Dorsolateral prefrontal cortex (tissue), 122 donors: ENCODE measurements at places on chromosomes 16 and 17.

DNA sequence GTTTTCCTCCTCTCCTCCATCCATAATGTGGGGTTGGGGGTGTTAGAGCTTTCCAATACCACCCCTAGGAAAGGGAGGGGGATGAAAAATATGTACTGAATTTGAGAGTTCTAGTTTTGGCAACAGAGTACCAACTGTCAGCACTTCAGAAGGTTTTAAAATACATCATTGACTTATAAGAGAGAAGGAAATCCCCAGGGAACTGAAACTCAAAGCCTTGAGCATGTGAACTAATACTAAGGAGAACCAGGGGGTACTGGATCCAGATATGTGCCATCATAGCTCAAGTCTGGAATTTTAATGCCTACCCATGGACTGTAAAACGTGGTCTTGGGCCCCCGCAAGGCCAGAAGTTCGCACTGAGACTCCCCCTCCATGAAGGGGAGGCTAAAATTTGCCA lies 15.8 kb downstream of the CACNG5 start:
- no peak for DNase-seq

GRCh38 chr17:66381701-66382362 lies 79.4 kb downstream of the PRKCA start:
- no peak for DNase-seq

- DNase-seq, result no peak
These were observed 8.3 kb downstream of the PIPOX start for GRCh38 chr17:29051194-29051593.

DNA sequence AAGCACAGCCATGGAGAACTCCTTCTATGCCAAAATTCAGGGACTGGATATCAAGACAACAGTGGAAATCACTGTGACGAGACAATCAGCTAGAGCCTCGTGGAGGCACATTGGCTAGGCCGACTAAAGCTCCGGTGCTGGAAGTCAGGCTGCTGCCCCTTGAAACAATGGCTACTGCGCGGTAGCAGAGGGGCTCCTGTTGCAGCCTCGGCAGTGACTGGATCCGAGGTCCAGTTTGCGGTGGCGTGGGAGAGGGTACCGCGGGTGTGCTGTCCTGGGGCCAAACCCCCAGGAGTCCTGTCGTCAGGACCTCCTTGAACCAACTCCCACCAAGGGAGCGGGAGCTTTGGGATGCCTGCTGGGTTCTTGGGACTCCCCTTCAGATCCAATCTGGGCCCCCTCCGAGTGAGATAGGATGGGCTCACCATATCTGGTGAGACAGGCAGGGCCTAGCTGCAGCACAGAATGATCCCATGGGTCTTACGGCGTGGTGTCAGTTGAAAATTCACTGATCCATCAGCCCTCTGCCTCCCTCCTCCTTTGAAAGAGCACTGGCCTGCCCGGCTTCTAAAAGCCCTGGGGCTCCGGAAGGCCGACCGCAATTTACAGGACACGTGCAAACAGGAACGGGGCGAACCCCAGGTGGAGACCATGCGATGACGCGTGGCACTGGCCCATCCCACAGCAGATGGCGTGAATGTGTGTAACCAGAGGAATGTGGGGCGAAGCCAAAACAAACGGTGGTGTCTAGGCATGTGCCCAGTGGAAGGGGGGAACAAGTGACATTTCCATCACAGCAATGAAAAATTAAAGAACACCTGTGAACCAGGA lies 15.8 kb upstream of the KCNJ18 start:
- DNase-seq, result peak; percentile 34

DNA sequence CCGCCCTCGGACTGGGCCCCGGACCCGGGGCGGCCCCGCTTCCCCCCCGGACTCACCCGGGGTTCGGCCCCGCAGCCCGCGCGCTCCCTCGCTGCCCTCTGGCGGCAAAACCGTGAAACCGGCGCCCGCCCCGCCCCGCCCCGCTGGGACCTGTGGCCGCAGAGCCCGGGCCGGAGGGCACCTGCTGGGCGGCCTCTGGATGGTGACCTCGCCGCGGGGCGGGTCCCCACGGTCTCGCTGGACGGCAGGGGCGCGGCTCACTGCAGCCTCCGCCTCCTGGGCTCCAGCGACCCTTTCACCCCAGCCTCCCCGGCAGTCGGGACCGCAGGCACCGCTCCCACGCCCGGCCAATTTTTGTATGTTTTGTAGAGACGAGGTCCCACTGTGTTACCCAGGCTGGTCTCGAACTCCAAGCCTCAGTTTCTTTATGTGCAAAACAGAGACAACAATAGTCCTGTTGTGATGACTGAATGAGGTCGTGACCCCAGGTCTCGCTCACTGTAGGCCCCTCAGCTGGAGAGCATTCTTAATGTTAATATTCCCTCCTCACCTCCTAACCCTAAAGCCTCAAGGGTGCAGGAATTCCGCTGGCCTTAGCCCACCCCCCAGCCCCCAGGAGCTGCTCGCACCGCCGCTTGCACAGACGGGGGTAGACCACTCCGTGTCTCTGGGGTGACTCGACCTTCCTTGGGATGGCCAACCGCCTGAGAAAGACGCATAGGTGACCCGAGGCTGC lies 33.7 kb upstream of the RPH3AL start:
- peak; percentile 71 for DNase-seq

DNA sequence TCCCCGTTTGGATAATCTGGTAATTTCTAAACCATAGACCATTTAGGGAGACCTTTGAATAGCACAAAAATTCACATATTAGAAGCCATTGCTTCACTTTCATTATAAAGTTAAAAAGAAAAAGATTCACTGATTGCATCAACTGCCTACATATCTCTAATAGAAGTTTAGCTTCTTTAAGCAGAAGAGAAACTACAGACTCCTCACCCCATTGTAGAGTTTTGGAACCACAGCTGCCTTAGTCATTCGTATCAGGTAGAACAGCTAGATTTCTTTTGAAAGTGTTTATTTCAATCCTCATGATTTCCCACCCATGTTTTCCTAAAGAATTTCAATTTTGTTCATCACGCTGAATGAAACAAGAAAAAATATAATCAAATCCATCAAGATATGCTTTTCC lies 144.8 kb downstream of the CDH8 start:
- no peak for DNase-seq

- DNase-seq, result no peak
These were observed 195.5 kb downstream of the FTO start for GRCh38 chr16:53899431-53899830.

GRCh38 chr16:83847371-83848225 lies 39.8 kb downstream of the HSBP1 start:
- no peak for DNase-seq

DNA sequence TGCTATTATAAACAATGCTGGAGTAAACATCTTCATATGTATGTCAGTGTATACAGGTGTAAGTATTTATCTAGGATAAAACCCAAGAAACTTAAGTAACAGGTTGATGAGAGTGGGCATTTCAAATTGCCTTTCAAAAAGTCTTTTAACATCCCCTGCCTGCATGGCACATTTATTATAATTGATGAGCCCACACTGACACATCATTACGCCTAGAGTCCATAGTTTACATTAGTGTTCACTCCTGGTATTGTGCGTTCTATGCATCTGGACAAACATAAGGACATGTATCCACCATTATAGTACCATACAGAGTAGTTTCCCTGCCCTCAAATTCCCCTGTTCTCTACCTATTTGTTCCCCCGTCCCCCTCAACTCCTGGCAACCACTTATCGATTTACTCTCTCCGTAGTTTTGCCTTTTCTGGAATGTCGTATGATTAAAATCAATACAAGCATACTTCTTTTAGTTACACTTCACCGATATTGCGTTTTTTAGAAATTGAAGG lies 53.7 kb downstream of the NACA2 start:
- DNase-seq, result no peak

GRCh38 chr17:50311483-50311882 lies 34.4 kb upstream of the XYLT2 start:
- DNase-seq, result no peak

DNA sequence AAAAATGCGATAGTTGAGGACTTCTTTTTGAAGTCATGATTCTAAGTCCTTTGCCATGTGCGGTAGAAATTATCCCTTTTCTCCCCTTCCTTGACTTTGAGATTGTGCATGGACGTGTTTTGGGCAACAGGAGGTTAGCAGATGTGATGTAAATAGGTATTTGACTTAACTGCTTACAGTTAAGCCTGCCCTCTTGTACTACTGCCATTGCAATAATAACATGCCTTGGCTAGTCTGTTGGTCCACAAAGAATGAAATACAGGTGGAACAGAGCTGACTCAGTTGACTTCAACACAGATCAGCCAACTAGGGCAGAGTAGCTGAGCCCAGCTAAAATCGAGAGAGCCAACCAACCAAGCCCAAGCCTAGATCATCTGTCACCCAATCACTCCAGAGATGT lies 125.5 kb downstream of the BRIP1 start:
- DNase-seq, result no peak

GRCh38 chr16:25033852-25034251 lies 18.7 kb upstream of the ARHGAP17 start:
- DNase-seq, result no peak

GRCh38 chr16:66265556-66266141 lies 100.8 kb upstream of the CDH5 start:
- peak; percentile 14 for DNase-seq

GRCh38 chr17:73031472-73031871 lies 61.0 kb downstream of the SLC39A11 start:
- DNase-seq, result no peak

GRCh38 chr17:30600060-30600829 lies 123.0 kb downstream of the GOSR1 start:
- peak; percentile 58 for DNase-seq

DNA sequence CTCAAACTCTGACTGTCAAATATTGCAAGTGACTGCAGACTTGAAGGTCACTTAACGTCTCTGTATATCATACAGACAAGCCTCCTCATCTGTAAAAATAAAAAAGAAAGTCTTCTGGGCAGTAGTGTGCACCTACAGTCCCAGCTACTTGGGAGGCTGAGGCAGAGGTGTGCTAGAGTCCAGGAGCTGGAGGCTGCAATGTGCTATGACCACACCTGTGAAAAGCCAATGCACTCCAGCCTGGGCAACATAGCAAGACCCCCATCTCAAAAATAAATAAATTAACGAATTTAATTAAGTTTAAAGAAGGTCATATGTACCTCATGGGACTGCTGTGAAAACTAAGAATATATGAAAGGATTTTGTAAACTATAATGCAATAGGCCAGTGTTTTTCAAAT lies 35.0 kb upstream of the C17orf78 start:
- DNase-seq, result no peak

DNA sequence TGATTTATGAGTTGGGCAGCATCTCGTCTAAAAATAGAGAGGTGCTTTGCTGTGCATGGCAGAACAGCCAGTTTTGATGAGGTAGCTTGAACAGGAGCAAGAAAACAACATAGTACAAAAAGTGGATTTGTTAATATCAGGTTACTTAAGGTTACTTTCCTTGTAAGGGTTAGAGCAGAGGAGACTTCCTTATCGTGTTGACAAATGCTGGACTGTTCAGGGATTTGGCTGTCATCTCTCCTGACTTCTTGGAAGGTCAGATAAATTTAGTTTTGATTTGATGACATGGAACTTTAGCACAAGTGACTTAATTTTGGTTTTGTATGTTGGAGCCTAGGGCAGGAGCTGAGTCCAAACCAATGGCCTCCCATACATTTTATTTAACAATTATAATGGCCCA lies 163.9 kb upstream of the ELAC2 start:
- DNase-seq, result no peak

DNA sequence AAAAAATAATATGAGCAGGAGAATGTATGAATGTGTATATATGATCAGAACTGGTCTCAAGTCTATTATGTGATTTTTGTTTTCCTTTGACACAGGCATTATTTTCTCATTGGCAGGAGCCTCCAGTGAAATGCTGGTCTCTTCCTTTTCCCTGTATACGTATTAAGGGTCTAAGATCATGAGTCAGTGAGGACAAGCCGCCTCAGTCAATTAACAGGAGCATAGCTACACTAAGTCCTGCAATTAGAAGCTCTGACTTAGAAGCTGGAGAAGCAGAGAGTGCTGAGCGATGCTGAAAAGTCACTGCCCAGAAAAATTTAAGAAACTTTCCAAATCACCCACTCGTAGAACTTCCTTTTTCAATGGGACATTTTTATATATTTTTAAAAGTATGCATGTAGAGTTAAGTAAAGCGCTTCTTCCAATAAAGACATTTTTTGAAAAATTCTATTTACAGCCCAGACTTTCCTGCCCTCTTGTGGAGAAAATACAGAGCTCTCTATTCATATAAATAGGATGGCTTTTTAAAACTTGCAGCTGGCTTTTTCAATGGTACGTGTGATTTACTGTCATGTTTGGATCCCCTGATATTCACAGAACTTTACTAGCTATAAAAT lies 70.2 kb upstream of the PSMD7 start:
- DNase-seq, result no peak

GRCh38 chr17:570388-570787 lies 144.3 kb downstream of the VPS53 start:
- DNase-seq, result no peak

DNA sequence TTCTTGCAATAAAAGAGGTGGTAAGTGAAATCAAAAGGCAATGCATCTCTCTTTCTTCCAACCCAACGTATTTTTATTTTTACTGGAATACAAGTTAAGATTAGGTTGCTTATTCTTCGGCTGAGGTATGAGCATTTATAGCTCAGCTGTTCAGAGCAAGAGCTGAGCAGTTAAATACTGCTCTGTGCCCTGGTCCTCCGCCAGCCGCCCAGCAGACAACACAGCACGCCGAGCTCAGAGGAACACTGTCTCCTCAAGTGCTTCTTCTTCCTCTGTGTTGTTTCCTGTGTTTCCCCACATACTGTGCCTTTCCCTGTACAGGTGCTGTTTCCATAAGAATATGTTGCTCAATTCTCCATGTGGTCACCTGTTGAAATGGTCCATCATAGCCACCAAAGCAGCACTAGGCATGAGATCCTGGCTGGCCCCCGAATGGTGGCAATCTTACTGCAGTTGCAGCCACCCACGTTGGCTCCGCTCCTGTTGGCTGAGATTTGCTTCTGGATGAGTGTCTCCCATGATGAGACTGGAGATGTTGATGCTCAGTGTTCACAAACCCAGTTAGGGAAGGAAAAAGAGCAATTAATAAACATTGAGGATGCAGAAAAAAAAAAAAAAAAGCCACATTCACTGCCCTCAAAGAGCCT lies 515.3 kb downstream of the GRIN2A start:
- DNase-seq, result no peak

GRCh38 chr16:71623597-71623996 lies 2.4 kb upstream of the MARVELD3 start:
- DNase-seq, result no peak

DNA sequence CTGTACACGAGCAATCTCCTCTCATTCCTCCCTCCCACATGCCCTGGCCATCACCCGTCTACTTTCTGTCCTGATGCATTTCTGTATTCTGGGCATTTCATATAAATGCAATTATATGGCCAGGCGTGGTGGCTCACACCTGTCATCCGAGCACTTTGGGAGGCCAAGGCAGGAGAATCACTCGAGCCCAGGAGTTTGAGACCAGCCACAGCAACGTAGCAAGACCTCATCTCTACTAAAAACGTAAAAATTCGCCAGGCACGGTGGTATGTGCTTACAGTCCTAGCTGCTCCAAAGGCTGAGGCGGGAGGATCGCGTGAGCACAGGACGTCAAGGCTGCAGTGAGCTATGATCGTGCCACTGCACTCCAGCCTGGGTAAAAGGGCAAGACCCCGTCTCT lies 4.8 kb downstream of the MEAK7 start:
- DNase-seq, result no peak

- no peak for DNase-seq
These were observed 287.1 kb upstream of the DYNLRB2 start for GRCh38 chr16:80253741-80254140.

- no peak for DNase-seq
These were observed 36.9 kb downstream of the PPL start for GRCh38 chr16:4900036-4900435.

- DNase-seq, result no peak
These were observed 5.0 kb upstream of the MC1R start for GRCh38 chr16:89913408-89914387.
